CD4-positive, CD25-positive, alpha-beta regulatory T cell (primary cell): ENCODE measurements at places on chromosomes 16 and 17.

DNA sequence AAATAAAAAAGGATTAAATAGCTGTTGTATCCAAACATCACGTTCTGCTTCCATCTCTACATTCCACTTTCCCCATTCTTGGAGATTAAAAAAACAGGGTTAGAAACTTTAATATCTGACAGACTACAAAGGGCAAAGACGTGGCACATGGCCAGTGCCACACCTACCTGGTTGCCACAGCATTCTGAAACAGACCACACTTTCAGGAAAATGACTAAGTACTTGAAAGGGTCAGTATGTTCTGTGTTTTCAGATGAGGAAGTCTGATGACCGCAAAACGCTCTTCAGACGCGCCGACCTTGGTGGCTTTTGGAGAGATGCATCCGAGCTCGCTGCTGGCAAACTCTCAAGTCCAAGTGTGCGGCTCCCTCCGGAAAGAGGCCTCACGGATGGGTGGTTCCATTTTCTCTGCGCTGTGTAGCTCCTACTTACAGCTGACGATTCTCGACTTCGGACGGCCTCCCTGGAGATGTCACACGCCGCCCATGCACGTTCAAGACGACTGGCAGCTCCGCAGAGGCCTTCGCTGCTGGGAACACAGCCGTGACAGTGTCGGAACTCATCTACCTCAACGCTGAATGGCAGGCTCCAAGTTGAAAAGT lies 15.5 kb downstream of the MAP1LC3B start:
- H3K4me3 ChIP-seq = no peak overlapping the region
- H3K4me1 ChIP-seq = no peaks in the 10 kb centered on the region
- DNase-seq = no peak
- H3K36me3 ChIP-seq = peaks cover 84% of the 10 kb centered on the region

DNA sequence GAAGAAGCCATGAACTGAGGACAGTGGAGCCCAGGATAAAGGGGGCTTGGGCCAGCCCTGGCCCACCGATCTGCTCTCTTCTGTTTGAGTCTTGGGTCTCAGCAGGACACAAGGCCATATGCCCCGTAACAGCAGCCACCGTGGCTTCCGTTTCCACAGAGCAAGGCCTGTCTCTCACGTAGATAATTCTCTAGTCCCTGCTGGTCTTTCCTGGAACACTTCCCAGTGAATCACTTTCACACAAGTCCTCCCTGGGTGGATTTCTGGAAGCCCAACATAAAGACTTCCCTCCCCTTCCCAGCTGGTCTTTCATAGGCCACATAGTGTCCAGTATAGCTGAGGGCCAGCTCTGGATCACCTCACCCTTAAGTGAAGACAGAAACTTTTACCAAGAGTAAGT lies 19.9 kb upstream of the C16orf78 start:
- H3K4me1 ChIP-seq = no peaks in the 10 kb centered on the region
- H3K27me3 ChIP-seq = no peaks in the 10 kb centered on the region
- H3K36me3 ChIP-seq = no peaks in the 10 kb centered on the region
- H3K27ac ChIP-seq = no peak overlapping the region

DNA sequence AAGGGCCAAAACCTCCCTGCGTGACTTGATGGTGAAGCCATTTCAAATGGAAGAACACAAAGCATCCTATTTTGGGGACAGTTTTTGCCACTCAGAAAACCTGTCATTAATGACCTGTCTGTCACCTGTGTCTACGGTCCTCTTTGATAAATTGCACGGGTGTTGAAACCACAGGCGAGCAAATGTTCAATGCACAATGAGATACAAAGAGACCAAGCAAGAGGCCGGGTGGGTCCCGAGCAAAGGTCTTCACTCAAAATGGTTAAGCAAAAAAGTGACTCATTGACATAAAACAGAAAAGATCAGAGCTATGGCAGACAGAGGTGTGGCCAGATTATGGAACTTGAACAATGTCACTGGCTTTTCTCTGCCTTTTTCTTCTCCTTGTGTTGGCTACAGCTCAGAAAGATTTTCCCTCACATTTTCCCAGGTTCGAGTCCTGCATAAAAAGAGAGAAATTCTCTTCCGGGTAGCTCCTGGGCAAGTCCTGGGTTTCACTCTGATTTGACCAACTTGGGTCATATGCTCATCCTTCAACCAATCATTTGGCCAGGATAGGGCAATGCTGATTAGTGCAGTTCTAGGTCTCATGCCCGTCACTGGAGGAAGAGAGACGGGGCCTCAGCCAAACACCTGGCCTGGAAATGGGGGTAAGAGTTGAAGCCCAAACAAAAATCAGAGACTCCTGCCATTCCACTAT lies 92.2 kb downstream of the CMC2 start:
- no peaks in the 10 kb centered on the region for H3K36me3 ChIP-seq
- H3K4me1 ChIP-seq = no peaks in the 10 kb centered on the region
- peaks cover 4% of the 10 kb centered on the region for H3K27me3 ChIP-seq
- DNase-seq = no peak
- no peak overlapping the region for H3K4me3 ChIP-seq

DNA sequence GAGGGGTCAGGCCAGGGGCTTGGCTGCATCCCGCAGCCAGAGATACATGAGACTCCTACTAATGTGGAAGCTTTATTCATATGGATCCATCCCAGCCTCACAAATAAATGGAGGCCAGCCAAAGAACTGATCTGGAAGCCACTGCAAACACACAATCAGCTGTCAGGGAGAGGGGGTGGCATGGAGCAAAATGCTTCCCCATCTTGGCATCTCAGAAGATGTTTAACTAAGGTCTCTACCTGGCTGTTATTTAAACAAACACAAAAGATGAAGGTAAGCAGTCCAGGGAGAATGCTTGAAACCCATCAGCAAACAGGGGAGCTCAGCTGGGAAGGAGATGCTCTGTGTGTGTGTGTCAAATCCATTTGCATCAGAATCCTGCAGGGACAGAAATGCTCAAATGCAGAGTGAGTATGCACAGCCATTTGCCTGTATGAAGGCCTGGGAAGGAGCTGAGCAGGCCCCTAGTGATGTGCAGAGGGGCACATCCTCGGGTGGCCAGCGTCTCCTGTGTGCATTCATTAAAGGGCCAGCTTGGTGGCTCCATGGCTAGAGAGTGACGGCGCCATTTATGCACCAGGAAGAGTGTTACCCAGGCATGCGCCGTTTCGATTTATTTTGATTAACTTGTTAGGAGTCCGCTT lies 34.2 kb upstream of the IRX3 start:
- no peaks in the 10 kb centered on the region for H3K4me1 ChIP-seq
- H3K36me3 ChIP-seq = no peaks in the 10 kb centered on the region
- DNase-seq = no peak
- no peaks in the 10 kb centered on the region for H3K27me3 ChIP-seq
- H3K27ac ChIP-seq = no peak overlapping the region

- DNase-seq = peak; percentile 64
- H3K27me3 ChIP-seq = no peaks in the 10 kb centered on the region
These were observed 174.8 kb downstream of the PRKCB start for GRCh38 chr16:24010440-24011089.

DNA sequence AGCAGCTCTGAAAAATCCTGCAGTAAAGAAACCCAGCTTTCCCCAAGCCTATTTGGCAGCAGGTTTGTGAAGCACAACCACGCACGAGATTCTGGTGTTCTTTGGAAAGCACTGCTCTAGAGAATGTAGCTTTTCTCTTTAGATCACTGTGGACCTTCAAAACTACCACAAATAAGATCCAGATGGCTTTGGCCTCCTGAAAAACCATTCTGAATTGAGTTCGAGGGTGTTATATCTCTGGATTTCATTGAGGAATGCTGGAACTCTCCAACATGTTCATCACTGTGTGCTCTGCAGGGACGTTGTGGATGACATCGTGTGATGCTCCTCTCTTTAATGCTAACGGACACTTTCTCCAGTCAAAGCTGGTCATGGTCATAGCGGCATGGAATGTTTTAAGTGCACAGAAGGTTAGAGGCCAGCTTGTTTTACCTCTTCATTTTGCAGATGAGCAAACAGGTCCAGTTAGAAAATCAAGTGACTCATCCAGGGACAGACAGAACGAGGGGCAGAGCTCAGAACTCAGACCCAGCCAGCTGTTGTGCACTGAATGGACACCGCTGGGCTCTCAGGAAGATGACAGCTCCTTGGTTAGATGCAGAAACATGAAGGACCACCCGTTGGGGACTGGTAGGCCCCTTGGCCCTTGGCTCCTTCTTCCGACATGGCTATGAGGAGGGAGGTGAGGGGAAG lies 37.2 kb downstream of the CCDC42 start:
- H3K36me3 ChIP-seq = no peaks in the 10 kb centered on the region
- no peak overlapping the region for H3K27ac ChIP-seq
- DNase-seq = no peak
- no peaks in the 10 kb centered on the region for H3K4me1 ChIP-seq
- no peak overlapping the region for H3K4me3 ChIP-seq

GRCh38 chr17:15660077-15660476 lies 24.0 kb downstream of the TRIM16 start:
- peaks cover 14% of the 10 kb centered on the region for H3K36me3 ChIP-seq
- no peak for DNase-seq
- H3K4me3 ChIP-seq = no peak overlapping the region
- H3K27ac ChIP-seq = no peak overlapping the region
- no peaks in the 10 kb centered on the region for H3K27me3 ChIP-seq

DNA sequence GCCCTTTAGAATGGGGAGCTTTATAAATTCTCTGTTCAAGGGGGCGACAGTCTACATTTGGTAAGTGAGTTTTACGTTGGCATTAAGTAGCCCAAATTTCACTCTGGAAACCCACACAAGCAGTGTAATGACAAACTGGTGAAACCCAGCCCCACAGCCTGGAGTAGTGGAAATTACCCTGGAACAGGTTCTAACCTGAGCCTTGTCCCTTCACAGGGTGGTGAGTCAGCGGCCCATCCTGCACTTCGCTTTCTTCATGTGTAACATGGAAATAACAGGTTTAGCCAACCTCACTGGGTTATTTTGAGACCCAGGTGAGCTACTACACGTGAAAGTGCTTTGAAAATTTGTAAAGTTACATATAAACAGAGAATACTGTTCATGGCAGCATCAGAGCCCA lies 3.5 kb upstream of the TLCD3A start:
- DNase-seq = no peak
- H3K27me3 ChIP-seq = peaks cover 11% of the 10 kb centered on the region
- H3K27ac ChIP-seq = no peak overlapping the region
- no peak overlapping the region for H3K4me3 ChIP-seq
- peaks cover 13% of the 10 kb centered on the region for H3K4me1 ChIP-seq

GRCh38 chr17:80702315-80703141 lies 157.9 kb downstream of the RPTOR start:
- no peak for DNase-seq
- no peaks in the 10 kb centered on the region for H3K27me3 ChIP-seq
- peak overlapping the region; percentile 34 for H3K27ac ChIP-seq
- peak overlapping the region; percentile 26 for H3K4me3 ChIP-seq
- H3K4me1 ChIP-seq = peaks cover 42% of the 10 kb centered on the region

- no peak overlapping the region for H3K27ac ChIP-seq
- H3K36me3 ChIP-seq = no peaks in the 10 kb centered on the region
- H3K4me1 ChIP-seq = no peaks in the 10 kb centered on the region
- H3K27me3 ChIP-seq = peaks cover 9% of the 10 kb centered on the region
These were observed 474.6 kb downstream of the PMP22 start for GRCh38 chr17:14790521-14790920.

- no peaks in the 10 kb centered on the region for H3K4me1 ChIP-seq
- no peak for DNase-seq
- H3K36me3 ChIP-seq = no peaks in the 10 kb centered on the region
These were observed 31.4 kb upstream of the XYLT2 start for GRCh38 chr17:50314456-50315011.

DNA sequence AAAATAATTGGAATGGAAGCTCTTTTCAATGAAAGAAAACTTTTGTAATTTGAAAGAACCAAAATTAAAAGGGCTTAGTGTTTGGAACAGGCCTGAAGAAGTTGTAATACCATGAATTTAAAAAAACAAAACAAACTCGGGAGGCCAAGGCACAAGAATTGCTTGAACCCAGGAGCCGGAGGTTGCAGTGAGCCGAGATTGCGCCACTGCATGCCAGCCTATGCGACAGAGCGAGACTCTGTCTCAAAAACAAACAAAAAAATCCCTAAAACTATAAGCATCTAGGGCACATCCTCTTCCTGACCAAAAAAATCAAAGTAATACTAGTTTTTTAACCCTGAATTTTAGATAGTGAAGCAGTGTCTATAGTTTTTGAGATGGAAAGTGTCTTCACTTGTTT lies 12.7 kb downstream of the CLTC start:
- H3K4me3 ChIP-seq = no peak overlapping the region
- H3K27ac ChIP-seq = no peak overlapping the region
- H3K36me3 ChIP-seq = peaks cover 3% of the 10 kb centered on the region
- peaks cover 29% of the 10 kb centered on the region for H3K4me1 ChIP-seq

DNA sequence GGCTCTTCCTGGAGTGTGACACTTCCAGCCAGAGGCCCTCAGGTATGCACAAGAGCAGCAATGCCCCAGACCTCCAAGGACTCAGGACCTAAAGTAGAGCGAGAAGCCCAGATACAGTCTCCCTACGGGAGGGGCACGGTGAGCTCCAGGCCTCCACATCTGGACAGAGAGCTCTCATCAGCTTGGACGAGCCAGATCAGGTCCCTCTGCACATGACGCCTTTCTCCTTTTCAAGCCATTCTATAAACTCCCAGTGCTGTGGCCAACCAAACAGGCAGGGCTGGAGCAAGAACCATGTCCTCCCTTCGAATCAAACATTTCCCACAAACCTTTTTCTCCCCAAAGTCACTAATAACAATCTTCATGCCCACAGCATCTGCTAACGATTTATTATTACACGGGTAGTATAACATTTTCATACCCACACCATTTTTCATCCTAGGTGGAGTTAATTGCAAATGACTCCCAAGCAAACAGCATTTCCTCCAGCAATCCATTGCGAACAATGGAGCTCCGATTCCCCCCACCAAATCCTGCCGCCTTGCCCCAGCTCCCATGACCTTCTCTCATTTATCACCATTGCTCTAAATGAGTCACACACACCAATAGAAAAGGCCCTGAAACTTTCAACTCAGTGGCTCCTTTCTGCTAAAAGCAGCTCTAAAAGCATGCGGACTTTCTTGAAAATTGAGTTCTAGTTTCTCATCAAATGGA lies 24.2 kb upstream of the NLRP1 start:
- H3K27ac ChIP-seq = no peak overlapping the region
- no peaks in the 10 kb centered on the region for H3K4me1 ChIP-seq
- H3K27me3 ChIP-seq = no peaks in the 10 kb centered on the region
- no peak for DNase-seq

DNA sequence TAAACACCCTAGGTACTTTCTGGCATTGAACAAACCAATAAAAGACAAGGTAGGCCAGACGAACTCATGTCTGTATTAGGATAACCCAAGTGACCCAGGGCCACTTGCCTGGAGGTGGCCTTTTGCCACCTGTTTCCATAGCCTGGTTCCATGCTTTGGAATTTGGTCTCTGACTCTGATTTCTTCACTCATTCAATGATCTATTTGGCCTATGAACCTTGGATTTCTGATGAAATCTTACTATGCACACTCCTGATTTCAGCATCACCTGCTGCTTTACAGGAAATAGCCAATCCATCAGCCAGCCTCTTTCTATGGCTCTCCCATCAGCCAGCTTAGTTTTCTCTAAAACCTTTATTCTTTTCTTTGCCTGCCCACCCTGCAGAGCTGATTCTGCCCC lies 142.8 kb upstream of the PSMD7 start:
- no peak for DNase-seq
- H3K27me3 ChIP-seq = peaks cover 3% of the 10 kb centered on the region
- H3K27ac ChIP-seq = no peak overlapping the region
- no peaks in the 10 kb centered on the region for H3K4me1 ChIP-seq

GRCh38 chr16:85220125-85220839 lies 108.0 kb upstream of the CIBAR2 start:
- no peak overlapping the region for H3K27ac ChIP-seq
- no peak overlapping the region for H3K4me3 ChIP-seq
- H3K27me3 ChIP-seq = no peaks in the 10 kb centered on the region
- H3K4me1 ChIP-seq = no peaks in the 10 kb centered on the region
- DNase-seq = no peak
- no peaks in the 10 kb centered on the region for H3K36me3 ChIP-seq
